T-cell (primary cell): ENCODE measurements at places on chromosomes 6 and 20.

DNA sequence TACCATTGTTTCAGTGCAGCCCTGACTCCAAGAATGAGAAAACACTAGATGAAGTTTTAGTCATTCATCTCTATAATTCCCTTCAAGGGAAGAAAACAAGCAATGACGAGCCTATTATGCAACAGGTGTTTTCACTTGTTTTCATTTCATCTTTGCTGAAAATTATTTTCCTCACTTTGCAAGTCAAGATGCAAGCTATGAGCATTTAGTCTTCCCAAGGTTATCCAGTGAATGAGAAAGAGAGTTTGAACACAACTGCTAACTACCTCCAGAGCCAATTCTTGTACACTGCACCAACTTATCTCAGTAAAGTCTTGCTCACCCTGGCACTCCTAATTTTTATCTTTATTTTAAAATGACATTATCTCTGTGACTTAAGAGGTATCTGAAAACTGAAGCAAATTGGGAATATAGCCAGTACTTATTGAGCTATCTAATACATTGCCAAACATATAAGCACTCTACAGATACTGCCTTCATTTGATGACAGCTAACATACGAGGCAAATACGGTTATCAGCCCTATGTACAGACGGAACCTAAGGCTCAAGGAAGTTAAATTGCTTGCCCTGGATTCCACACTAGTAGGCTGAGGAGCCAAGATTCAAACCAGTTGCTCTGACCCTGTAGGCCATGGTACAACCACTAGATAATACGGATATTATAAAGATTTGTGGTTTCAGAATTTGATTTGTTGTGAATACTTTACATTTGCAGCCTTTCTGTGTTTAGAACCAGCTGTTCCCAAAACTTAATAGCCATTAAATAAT is 36.8 kb downstream of the MOXD1 start:
- no peak for DNase-seq

DNA sequence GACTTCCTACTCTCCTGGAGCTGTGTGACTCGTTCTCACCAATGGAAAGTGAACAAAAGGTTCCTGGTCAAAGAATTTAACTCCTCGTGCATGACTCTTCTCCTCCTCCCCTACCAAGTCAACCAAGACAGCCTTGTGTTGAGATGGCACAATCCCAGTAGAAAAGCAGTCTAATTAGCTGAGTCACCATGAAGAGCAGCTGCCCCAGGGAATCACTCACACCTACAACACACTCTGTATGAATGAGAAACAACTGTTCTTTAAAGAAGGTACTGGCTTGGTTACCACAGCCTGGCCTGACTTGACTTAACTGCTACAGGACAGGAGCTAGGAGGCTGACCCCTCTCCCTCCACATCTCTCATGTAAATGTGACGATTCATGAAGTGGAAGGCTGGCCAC is 2.9 kb upstream of the HLA-DOB start:
- DNase-seq = no peak

- DNase-seq = no peak
Observed at GRCh38 chr6:82030301-82030700, 217.2 kb downstream of the IBTK start.

DNA sequence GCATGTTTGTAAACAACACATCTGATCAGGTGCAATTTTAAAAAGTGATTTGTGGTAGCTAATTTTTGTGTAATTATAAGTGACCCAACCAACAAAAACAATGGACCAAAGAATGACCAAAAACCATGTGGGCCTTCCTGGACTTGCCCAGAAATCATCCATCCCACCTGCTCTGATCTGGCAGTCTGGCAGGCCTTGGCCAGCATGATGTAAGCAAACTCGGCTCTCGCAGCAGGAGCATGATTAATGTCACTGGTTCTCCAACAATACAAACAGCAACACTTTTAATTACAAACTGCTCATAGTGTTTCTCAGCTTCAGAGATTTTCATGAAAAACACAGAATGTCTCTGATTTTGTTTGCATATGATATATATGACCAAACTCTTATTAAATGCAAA is 16.1 kb downstream of the TP53INP2 start:
- DNase-seq = no peak

GRCh38 chr6:125932451-125932795 is 24.1 kb upstream of the HINT3 start:
- DNase-seq = no peak

- DNase-seq = no peak
Observed at GRCh38 chr20:49447946-49448809, 34.3 kb downstream of the KCNB1 start.

- no peak for DNase-seq
Observed at GRCh38 chr6:169233832-169234231, 19.8 kb downstream of the THBS2 start.

DNA sequence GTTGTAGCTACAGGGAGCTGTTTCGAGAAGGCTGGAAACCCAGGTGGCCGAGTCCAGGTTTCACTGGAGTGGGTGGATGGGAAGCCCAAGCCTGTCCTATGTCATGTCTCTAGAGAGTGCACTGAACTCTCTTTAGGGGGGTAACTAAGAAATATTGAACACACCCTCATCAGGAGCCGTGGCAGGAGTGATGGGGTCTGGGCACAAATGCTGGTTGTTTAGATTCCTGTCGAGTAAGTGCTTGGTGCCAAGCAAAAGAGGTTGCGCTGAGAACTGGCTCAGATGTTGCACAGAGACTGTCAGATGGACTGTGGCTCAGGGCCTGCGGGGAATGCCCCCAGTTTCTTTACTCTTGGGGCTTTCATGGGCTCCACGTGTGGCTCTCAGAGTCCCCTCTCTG is 7.3 kb upstream of the FAM209A start:
- no peak for DNase-seq

DNA sequence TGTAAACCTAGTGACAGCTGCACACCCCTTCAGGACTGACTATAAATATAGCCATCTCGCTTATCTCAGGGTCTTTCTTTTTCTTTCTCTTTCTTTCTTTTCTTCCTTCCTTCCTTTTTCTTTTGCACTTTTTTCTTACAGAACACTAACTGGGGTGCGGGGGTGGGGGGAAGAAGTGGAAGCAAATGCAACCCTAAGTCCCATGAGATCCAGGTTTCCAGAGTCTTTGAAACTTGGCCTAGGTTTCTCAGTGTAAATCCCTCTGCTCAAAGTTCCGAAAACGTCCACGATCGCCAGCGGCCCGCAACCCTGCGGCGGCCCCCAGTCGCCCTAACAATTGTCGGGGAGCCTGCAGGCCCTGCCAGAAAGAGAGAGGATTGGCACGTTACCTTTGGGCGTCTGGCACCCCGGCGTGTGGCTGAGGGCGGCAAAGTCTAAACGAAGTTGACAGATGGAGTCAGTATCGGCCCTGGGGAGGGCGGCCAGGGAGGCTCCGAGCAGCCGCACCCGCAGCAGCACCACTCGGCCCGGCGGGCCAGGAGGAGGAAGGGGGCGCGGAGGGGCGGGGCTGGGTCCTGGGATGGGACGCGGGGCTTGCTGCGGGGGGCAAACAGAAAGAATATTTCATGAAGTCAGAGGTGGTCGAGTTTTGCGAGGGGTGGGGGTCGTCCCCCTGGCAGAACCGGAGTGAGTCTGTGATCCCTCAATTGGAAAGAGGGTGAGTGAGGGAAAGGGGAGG is 577 bp upstream of the FOXF2 start:
- no peak for DNase-seq

DNA sequence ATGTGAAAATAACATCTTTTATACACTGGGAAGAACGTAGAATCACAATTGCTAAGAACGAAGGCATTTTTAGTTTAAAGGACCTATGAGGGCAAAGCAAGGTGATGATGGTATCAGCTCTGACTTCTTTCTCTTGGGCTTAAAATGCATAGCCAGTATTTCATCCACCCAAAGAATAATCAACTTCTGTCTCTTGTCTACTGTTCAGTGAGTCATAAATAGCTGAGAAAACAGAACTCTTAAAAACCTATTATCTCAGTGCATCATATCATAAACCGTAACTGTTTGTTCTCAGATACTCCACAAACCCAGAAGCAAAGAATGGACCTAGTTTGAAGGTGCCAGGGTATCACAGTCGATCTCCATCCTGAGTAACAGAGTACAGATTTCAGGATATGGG is 5.2 kb downstream of the PHF10 start:
- no peak for DNase-seq

- DNase-seq = no peak
Observed at GRCh38 chr6:72657407-72658197, 35.7 kb downstream of the KCNQ5 start.

DNA sequence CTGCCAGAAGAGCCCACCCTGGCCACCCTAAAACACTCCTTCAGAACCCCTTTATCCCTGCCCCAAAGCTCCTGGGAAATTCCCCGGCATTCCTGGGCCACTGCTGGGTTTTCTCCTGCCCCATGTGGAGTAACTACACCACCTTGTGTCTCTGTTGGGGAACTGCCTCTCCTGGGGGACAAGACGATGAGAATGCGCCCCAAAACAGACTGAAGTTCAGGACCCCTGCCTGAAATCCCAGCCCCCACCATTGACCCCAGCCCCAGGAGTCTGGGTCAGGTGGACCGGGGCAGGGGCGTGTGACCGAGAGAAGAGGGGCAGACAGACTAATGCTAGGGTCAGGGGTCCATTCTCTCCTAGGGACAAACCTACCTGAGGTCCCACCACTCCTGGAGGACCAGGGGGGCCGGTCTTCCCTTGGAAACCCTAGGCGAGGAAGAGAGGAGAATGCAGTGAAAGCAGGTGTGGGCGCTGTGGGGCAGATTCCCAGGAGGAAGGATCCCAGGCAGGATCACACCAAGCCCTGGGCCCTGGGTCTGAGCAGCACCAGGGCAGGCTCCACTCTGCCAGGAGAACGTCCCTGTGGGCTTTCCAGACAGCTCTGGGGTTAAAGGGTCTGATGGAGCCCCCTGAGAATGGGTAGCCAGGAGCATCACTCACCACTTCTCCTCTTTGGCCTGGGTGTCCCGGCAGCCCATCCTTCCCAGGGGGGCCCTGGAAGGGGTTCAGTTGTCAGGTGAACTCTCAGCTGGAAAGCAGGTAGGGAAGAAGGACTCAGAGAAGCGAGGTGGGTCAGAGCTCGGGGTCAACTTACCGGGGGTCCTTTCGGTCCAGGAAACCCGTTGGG is 19.4 kb downstream of the COL11A2 start:
- no peak for DNase-seq

DNA sequence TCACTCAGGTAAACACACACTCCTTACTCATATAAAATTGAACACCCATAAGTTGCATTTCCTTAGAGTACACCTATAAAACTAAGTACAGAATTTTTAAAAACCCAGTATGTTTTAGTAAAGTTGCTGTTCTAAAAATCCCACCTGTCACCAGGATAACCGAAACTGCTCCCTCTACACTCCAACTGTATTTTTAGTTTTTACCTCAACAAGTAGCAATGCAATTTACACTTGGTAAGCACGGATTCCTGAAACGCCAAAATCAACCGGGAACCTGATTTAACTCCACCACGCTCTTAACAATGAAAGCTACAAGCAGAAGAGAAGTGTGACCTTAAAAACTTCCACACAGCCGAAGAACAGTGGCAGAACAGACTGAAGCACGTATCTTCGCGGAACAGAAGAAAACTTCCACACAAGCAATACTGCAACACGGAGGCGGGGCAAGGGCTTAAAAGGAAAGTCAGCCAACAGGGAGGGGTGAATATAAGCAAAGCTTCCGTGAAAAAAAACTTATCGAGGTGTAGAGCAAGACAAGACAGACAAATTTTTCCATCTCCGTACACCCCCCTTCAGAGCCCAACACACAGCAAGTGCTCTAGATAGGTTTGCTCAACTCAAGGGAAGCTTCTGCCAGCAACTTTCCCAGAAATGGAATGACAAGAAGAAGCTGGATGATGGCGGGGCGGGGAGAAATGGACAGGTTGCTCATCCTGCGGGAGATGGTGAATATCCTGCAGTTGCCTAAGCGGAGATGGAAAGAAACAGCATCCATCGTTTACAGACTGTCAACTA is 1.4 kb downstream of the STAU1 start:
- DNase-seq = peak; percentile 73

- no peak for DNase-seq
Observed at GRCh38 chr6:28656715-28657114, 131.0 kb downstream of the GPX5 start.

- no peak for DNase-seq
Observed at GRCh38 chr6:35742842-35743241, 6.0 kb downstream of the ARMC12 start.

GRCh38 chr20:62439218-62439617 is 11.9 kb upstream of the RBBP8NL start:
- no peak for DNase-seq

GRCh38 chr6:168628176-168628553 is 187.2 kb downstream of the SMOC2 start:
- DNase-seq = no peak

GRCh38 chr6:152975204-152975915 is 7.5 kb downstream of the FBXO5 start:
- no peak for DNase-seq

- DNase-seq = peak; percentile 40
Observed at GRCh38 chr20:63740070-63740626, 572 bp downstream of the SLC2A4RG start.

- no peak for DNase-seq
Observed at GRCh38 chr6:16493112-16493511, 254.7 kb downstream of the GMPR start.

GRCh38 chr6:112443179-112444065 is 96.3 kb downstream of the RFPL4B start:
- DNase-seq = no peak

- DNase-seq = no peak
Observed at GRCh38 chr20:49356676-49357075, 78.8 kb upstream of the ZNFX1 start.

- no peak for DNase-seq
Observed at GRCh38 chr6:91633374-91634111, 1046.7 kb upstream of the MAP3K7 start.

DNA sequence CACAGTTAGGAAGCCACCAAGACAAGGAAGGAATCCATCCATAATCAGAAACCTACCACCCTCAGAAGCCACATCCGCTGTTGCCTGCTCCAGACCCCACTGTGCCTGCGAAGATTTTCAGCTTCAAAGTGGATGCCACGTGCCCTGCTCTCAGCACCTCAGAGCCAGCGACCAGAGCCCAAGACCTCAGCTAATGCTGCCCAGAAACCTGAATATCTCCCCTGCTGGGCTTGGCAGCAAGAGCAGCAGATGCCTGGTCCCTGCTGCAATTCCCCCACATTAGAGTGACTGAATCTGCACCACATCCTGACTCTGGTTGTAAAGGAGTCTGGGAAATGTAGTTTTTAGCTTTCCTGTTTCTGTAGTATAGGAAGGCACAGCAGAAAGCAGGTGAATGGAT is 10.7 kb upstream of the ULBP3 start:
- DNase-seq = no peak

- no peak for DNase-seq
Observed at GRCh38 chr6:121732641-121733040, 297.2 kb downstream of the GJA1 start.

GRCh38 chr20:24530131-24530680 is 60.8 kb downstream of the SYNDIG1 start:
- no peak for DNase-seq

- DNase-seq = no peak
Observed at GRCh38 chr20:49539481-49540231, 28.3 kb downstream of the PTGIS start.

DNA sequence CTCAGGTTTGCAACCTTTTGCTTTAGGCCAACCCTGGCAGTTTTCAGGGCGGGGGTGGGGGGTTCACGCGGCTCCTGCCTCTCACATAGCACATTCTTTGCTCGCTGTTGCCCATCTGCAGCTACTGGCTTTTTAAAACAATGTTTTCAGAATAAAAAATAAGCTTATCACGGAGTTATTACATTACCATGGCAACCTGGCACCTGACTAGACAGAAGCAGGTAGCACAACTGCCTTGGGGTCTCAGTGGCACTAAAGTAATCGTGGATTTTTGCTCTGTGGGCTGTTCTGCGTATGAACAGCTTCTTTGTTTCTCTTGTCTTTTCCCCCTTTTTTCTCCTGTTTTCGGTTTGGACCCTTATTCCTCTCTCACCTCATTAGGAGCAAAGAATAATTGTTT is 9.1 kb upstream of the MANBAL start:
- DNase-seq = no peak
